ENCODE measurements at places on chromosomes 6 and 20.
A peak's percentile ranks its signal among the peaks of the same experiment; 100 is the strongest.

- DNase-seq, result no peak
- no peaks in the 10 kb centered on the region for H3K36me3 ChIP-seq
- peaks cover 19% of the 10 kb centered on the region for H3K4me1 ChIP-seq
Observed at GRCh38 chr6:72948153-72948552, 277.1 kb downstream of the KHDC1L start.

- H3K4me1 ChIP-seq, result no peaks in the 10 kb centered on the region
- no peak overlapping the region for H3K4me3 ChIP-seq
- no peaks in the 10 kb centered on the region for H3K36me3 ChIP-seq
- no peaks in the 10 kb centered on the region for H3K27me3 ChIP-seq
- no peak for DNase-seq
Observed at GRCh38 chr6:35698858-35699257, 10.1 kb upstream of the FKBP5 start.

GRCh38 chr6:138673346-138674014 lies 100.1 kb upstream of the CCDC28A start:
- H3K4me3 ChIP-seq, result no peak overlapping the region
- no peaks in the 10 kb centered on the region for H3K4me1 ChIP-seq
- no peaks in the 10 kb centered on the region for H3K27me3 ChIP-seq
- no peak overlapping the region for H3K27ac ChIP-seq
- DNase-seq, result no peak
- no peaks in the 10 kb centered on the region for H3K36me3 ChIP-seq

DNA sequence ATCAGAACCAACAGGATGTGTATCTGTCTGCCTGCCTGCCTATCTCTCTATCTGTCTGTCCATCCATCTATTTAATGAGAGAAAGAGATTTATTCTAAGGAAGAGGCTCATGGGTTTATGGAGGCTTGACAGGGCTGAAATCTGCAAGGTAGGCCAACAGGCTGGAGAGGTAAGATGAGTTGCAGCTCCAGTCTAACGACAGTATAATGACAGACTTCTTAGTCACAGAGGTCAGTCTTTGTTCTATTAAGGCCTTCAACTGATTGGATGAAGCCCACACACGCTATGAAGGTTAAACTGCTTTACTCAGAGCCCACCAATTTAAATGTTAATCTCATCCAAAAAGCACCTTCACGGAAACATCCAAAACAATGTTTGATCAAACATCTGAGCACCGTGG lies 100.3 kb upstream of the ENPP5 start:
- H3K4me3 ChIP-seq, result no peak overlapping the region
- H3K27me3 ChIP-seq, result no peaks in the 10 kb centered on the region
- H3K27ac ChIP-seq, result no peak overlapping the region

DNA sequence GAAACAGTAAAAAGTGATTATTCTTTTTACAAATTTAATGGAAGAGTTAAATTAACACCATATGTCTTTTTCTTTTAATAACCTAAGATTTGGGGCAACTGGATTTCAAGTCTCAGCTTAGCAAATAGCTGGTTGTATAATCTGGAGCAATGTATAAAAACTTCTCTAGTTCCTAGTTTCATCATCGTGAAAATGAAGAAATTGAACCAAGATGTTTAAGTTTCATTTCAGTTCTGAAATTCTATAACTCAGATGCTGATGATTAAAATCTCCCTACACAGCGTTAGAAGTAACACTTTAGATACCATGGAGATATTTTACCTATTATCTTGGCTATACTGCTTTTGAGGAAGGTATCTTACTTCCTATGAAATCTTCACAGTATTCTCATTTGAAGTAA lies 252.0 kb downstream of the KIF16B start:
- no peaks in the 10 kb centered on the region for H3K36me3 ChIP-seq
- DNase-seq, result no peak
- no peak overlapping the region for H3K27ac ChIP-seq
- no peaks in the 10 kb centered on the region for H3K27me3 ChIP-seq

DNA sequence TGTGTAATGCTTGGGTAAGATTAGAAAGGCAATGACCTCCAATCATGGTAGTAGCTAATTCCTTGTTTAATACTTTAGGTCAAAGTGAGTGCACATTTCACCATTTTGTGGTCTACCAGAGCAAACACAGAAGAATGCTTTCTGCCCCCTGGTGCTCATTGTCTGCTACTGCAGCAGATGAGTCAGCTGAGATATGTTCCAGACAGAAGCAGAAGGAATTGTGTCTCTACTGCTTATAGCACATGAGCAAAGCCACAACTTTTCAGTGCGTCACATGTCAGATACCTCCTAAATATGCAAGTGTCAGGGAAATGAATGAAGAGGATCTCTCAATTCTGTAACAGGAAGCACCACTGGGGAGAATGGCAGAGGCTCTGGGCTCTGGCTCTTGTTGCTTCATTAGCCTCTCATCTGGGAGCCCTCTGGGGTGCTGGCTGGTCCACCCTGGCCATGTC lies 308.9 kb downstream of the ALDH8A1 start:
- H3K27ac ChIP-seq, result no peak overlapping the region
- no peaks in the 10 kb centered on the region for H3K4me1 ChIP-seq
- H3K27me3 ChIP-seq, result no peaks in the 10 kb centered on the region
- peak; percentile 93 for DNase-seq
- H3K4me3 ChIP-seq, result no peak overlapping the region

GRCh38 chr6:86331265-86331840 lies 606.0 kb upstream of the HTR1E start:
- H3K27me3 ChIP-seq, result no peaks in the 10 kb centered on the region
- H3K36me3 ChIP-seq, result no peaks in the 10 kb centered on the region
- no peak for DNase-seq
- H3K27ac ChIP-seq, result no peak overlapping the region

GRCh38 chr6:13463941-13464340 lies 23.5 kb downstream of the GFOD1 start:
- no peak overlapping the region for H3K27ac ChIP-seq
- H3K4me3 ChIP-seq, result no peak overlapping the region
- DNase-seq, result no peak
- no peaks in the 10 kb centered on the region for H3K27me3 ChIP-seq
- no peaks in the 10 kb centered on the region for H3K4me1 ChIP-seq
- H3K36me3 ChIP-seq, result peaks cover 8% of the 10 kb centered on the region

GRCh38 chr6:8192067-8192466 lies 89.7 kb upstream of the EEF1E1 start:
- peaks cover 20% of the 10 kb centered on the region for H3K4me1 ChIP-seq
- H3K27ac ChIP-seq, result no peak overlapping the region
- no peaks in the 10 kb centered on the region for H3K27me3 ChIP-seq
- H3K36me3 ChIP-seq, result no peaks in the 10 kb centered on the region

DNA sequence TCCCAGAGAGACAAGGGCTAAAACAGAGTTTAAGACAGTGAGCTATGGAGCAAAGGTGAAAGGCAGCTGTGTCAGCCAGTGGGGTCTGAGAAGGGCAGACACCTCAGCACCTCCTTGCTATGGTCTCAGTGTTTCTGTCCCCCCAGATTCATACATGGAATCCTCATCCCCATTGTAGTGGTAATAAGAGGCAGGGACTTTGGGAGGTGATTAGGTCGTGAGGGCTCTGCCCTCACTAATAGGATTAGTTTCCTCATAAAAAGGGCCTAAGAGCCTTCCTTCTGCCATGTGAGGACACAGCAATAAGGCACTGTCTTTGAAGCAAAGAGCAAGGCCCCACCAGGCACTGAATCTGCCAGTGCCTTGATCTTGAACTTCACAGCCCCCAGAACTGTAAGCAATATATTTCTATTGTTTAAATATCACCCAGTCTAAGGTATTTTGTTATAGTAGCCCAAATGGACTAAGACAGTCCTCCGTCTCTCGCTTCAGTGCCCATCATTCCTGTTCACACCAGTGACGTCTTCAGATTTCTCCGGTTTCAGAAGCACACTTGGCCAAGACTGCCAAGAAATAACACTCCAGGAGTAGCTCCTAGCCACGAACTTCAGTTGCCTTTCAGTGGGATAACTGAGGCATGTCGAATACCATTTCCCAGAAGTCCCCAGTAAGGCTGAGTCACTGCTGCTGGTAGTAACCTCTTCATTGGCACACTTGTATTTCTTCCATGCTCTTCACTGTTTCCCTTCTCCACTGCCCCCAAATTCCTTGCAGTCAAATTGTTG lies 32.8 kb downstream of the SLC13A3 start:
- H3K4me3 ChIP-seq, result no peak overlapping the region
- no peak overlapping the region for H3K27ac ChIP-seq
- DNase-seq, result no peak
- H3K27me3 ChIP-seq, result no peaks in the 10 kb centered on the region

- H3K27ac ChIP-seq, result no peak overlapping the region
- no peaks in the 10 kb centered on the region for H3K36me3 ChIP-seq
- H3K4me3 ChIP-seq, result no peak overlapping the region
- H3K4me1 ChIP-seq, result no peaks in the 10 kb centered on the region
Observed at GRCh38 chr6:170271771-170272314, 19.0 kb downstream of the DLL1 start.

- no peak for DNase-seq
- no peak overlapping the region for H3K27ac ChIP-seq
- H3K4me3 ChIP-seq, result no peak overlapping the region
- H3K4me1 ChIP-seq, result no peaks in the 10 kb centered on the region
- H3K36me3 ChIP-seq, result no peaks in the 10 kb centered on the region
- no peaks in the 10 kb centered on the region for H3K27me3 ChIP-seq
Observed at GRCh38 chr6:15628499-15629131, 34.2 kb downstream of the DTNBP1 start.

DNA sequence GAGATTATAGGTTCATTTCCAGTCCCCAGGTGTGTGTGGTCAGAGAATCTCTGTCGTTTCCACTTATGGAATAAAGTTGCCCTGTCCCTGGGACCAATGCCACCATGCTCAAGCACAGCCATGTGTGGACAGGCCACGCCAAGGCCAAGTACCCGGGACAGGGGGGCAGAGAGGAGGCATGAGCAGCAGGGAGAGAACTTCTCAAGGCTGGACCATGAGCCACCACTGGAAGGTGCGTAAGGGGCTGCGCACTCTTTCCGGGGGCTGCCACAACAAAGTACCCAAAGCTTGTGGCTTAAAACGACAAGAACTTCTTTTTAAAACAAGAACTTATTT lies 209.2 kb upstream of the KCNQ5 start:
- no peaks in the 10 kb centered on the region for H3K4me1 ChIP-seq
- H3K27me3 ChIP-seq, result no peaks in the 10 kb centered on the region
- no peak overlapping the region for H3K27ac ChIP-seq
- H3K4me3 ChIP-seq, result no peak overlapping the region
- DNase-seq, result no peak

GRCh38 chr6:149385998-149386646 lies 13.9 kb upstream of the SUMO4 start:
- H3K27ac ChIP-seq, result no peak overlapping the region
- H3K4me3 ChIP-seq, result no peak overlapping the region
- H3K4me1 ChIP-seq, result no peaks in the 10 kb centered on the region
- peaks cover 4% of the 10 kb centered on the region for H3K36me3 ChIP-seq

DNA sequence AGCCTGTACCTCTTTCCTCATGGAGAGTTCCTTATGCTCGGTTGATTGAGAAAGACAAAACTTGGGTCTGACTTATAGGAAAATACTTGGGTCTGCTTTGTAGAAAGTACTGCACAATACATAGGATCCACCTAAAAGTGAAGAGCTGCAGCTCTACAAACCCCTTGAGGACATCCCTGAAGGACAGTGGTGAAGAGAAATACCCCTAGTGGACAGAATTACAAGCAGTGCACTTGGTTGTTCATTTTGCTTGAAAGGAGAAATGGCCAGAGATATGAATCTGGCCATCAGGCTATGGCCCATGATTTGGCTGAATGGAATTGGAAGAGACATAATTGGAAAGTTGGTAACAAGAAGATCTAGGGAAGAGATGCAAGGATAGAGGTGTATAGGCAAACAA lies 8.3 kb downstream of the CD24 start:
- H3K27ac ChIP-seq, result no peak overlapping the region
- no peaks in the 10 kb centered on the region for H3K4me1 ChIP-seq
- DNase-seq, result no peak
- no peaks in the 10 kb centered on the region for H3K36me3 ChIP-seq
- no peaks in the 10 kb centered on the region for H3K27me3 ChIP-seq

GRCh38 chr20:23419995-23420901 lies 1.0 kb downstream of the NAPB start:
- peak overlapping the region; percentile 70 for H3K4me3 ChIP-seq
- H3K36me3 ChIP-seq, result no peaks in the 10 kb centered on the region
- H3K27me3 ChIP-seq, result no peaks in the 10 kb centered on the region
- H3K27ac ChIP-seq, result peak overlapping the region; percentile 91
- no peak for DNase-seq

GRCh38 chr6:15827496-15828255 lies 164.8 kb upstream of the DTNBP1 start:
- no peak for DNase-seq
- H3K36me3 ChIP-seq, result no peaks in the 10 kb centered on the region
- H3K4me3 ChIP-seq, result no peak overlapping the region
- H3K27ac ChIP-seq, result no peak overlapping the region
- H3K27me3 ChIP-seq, result no peaks in the 10 kb centered on the region
- no peaks in the 10 kb centered on the region for H3K4me1 ChIP-seq

DNA sequence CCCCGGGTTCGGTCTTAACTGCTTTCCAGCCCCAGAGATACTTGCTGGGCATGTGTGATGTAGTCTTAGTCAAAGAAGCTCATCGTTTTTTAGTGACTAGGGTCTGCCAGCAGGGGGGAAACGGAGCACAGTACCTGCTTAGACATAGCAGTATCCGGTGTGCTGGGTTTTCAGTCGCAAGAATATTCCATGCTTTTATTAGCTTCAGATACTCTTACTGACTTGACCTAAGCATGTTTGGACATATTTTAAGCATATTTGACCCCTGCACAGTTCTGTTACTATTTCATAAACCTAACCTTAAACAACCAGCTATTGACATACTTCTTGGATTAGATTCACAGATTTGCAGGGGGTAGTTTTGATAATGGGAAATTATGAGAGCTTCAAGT lies 3.0 kb downstream of the E2F3 start:
- peak overlapping the region; percentile 95 for H3K27ac ChIP-seq
- H3K36me3 ChIP-seq, result no peaks in the 10 kb centered on the region
- peaks cover 7% of the 10 kb centered on the region for H3K4me1 ChIP-seq
- peak overlapping the region; percentile 83 for H3K4me3 ChIP-seq
- DNase-seq, result no peak
- H3K27me3 ChIP-seq, result no peaks in the 10 kb centered on the region

DNA sequence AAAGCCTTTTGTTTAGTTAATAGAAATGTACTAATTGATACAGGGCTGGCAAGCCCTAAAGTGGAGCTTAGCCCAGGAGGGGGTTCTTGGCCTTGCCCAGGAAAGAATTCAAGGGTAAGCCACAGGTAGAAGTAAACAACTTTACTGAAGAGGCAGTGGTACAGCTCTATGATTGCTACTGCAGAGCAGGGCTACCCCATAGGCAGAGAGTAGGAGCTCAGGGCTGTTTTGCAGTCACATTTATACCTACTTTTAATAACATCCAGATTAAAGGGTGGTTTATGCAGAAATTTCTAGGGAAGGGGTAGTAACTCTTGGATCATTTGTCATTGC lies 680.4 kb upstream of the GJE1 start:
- H3K4me1 ChIP-seq, result no peaks in the 10 kb centered on the region
- H3K36me3 ChIP-seq, result no peaks in the 10 kb centered on the region
- no peak overlapping the region for H3K4me3 ChIP-seq
- no peaks in the 10 kb centered on the region for H3K27me3 ChIP-seq
